ENCODE measurements at places on chromosomes 7 and 10. TPM values are rescaled to one million over a fixed set of nuclear protein-coding genes. Genes with fewer than 3 reads are reported as not detected.

GRCh38 chr7:98228801-98229200 lies 17.6 kb downstream of the BHLHA15 start:
- no peak for DNase-seq

GRCh38 chr7:122298618-122299017 lies 5.9 kb downstream of the FEZF1 start:
- no peak for DNase-seq

DNA sequence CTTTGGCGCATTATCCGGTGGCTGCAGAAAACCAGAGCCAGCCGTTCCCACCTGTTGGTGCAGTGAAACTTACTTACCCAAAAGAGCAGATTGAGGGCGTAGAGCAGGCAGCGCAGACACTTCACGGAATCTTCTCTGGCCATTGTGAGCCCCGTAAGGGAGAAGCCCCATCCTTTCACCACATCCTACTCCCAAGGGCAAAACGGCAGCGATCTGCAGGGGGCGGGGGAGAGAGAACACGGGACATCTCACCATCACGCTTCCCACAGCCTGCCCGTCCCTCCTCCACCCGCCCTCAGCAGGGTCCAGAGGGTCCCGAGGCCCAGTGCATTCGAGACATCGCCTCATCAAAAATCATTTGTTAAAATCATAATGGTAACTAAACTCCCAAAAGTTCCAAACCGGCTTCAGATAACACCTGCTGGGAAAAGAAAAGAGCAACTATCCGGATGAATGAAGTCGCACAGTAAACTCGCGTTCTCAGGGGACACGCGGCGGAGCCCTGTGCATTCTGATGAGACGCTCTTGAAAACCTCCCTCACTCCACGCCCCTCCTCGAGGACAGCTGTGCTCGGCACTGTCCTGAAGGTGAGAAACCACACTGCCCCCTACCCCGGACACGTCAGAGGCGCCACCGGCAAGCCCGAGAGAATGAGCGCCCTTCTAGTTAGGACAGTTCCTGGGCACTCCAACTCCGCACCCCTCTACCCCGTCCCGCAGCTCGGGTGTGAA lies 1.2 kb downstream of the TSPAN12 start:
- peak; percentile 23 for DNase-seq

DNA sequence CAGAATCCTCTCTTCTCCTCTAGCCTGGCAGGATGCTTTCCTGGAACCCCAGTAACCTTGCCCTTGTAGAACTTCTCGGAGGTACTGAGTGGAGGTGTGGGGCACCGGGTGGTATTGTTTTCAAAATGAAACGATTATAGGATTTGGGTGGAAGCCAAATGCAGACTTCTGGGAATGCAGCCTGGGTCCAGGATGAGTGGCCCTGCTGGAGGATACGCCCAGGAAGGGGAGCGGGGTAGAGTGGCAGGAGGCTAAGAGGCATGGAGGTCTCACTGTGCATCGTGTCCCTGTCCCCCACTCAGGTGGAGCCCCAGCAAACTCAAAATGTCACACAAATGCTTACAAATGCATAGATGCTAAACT lies 109.1 kb upstream of the PPIF start:
- DNase-seq: no peak

Gene TMEM196
- total RNA-seq: 0.55 TPM

All from progenitor cell of endocrine pancreas (in vitro differentiated cells).